ENCODE measurements at places on chromosomes 1 and 21.

DNA sequence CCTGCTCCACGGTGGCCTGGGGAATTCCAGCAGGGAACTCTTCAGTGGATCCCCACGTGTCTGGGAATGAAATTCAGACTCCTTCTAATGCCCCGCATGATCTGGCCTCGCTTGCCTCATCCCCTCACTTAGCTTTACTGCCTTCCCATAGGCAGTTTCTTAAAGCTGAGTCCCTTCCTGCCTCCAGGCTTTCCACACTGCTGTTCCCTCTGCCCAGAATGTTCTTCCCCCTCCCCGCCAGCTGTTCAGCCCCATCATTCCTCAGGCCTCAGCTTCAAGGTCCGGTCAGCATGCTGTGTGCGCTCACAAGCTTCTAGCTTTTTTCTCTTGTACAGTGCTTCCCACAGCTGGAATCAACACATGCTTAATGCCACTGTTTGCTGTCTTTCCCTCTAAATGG is 54.9 kb upstream of the WASF2 start:
- peaks cover 15% of the 10 kb centered on the region for H3K4me1 ChIP-seq
- no peaks in the 10 kb centered on the region for H3K27me3 ChIP-seq
- no peak for DNase-seq
- H3K4me3 ChIP-seq = no peak overlapping the region
- peak overlapping the region; percentile 19 for H3K27ac ChIP-seq

DNA sequence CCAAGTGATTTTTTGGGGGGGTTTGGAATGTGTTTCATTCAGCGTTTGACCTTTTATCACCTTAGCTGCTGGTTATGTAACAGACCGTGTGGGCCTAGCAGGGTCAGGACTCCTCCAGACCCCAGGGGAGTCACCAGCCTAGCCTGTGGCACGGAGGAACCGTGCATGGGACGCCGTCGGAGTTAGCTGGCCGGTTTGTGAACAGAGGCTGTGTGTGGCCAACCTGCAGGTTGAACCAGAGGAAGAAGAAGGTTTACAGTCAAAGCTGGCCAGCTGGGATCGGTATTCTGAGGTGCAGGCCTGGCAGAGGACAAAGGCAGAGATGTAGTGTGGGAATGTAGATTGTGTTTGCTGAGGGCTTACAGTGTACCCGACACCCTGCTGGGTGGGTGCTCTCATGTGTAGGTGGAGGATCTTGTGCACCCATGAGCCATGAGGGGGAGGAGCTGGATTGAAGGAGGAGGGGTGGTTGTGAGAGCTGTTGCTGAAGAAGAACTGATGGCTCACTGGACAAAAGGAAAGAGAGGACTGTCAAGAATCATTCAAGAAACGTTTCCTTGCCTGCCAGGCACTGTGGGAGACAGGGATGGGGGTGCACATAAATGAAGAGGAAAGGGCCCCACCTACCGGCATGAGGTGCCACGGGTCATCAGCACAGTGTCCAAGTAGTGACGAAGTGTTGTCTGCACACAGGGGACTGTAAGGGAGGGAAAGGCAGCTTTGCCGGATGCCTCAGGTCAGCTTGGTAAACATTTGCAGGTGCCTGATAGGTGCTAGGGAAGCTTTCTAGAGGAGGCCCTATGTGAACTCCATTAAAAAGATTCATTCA is 40.0 kb upstream of the PWP2 start:
- no peaks in the 10 kb centered on the region for H3K27me3 ChIP-seq
- DNase-seq = no peak
- H3K4me3 ChIP-seq = no peak overlapping the region
- H3K27ac ChIP-seq = peak overlapping the region; percentile 98
- H3K36me3 ChIP-seq = peaks cover 9% of the 10 kb centered on the region

- H3K4me3 ChIP-seq = no peak overlapping the region
- H3K4me1 ChIP-seq = no peaks in the 10 kb centered on the region
- no peaks in the 10 kb centered on the region for H3K36me3 ChIP-seq
- no peak for DNase-seq
These were observed 17.6 kb upstream of the SFPQ start for GRCh38 chr1:35210321-35211119.

DNA sequence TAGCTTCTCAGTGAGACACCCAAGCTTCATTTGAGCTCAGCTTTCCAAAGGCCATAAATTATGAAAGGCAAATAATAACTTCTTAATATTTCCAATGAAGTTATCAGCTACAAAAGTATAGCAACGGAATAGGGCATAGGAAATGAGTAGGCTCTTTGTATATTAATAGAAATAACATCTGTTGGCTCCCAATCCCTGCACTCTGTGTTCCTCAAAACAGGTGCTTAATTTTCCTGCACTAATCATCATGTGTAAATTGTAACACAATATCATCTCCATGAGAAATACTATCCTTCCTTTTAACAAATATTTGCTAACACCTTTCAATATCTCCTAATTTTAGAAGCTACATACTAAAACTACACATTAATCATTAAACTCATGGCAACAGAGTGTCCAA is 19.2 kb upstream of the IFI44L start:
- DNase-seq = no peak
- H3K27me3 ChIP-seq = peaks cover 8% of the 10 kb centered on the region
- no peak overlapping the region for H3K27ac ChIP-seq
- H3K36me3 ChIP-seq = no peaks in the 10 kb centered on the region

DNA sequence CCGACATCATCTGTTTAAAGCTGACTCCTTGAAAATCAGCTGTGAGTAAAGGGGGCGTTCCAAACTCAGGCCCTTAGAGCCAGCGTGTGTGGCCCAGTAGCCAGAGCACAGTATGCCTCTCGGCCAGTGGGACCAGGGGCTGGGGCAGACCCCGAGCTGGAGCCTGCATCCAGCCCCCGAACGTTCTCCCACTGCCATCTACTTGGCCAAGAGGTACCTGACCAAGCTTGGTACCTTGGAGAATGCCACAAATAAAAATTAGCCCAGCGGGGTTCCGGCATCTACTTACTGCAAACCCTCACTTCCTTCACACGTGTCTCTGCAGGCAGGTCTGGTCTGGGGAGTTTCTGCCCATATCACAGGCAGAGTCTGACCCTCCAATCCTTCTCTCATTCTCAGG is 56.7 kb upstream of the COL6A2 start:
- H3K36me3 ChIP-seq = no peaks in the 10 kb centered on the region
- DNase-seq = no peak
- H3K4me1 ChIP-seq = no peaks in the 10 kb centered on the region
- H3K27me3 ChIP-seq = peaks cover 25% of the 10 kb centered on the region
- H3K4me3 ChIP-seq = no peak overlapping the region
- no peak overlapping the region for H3K27ac ChIP-seq

GRCh38 chr1:199422206-199422605 is 605.3 kb upstream of the NR5A2 start:
- H3K36me3 ChIP-seq = peaks cover 4% of the 10 kb centered on the region
- H3K27me3 ChIP-seq = peaks cover 5% of the 10 kb centered on the region
- no peak for DNase-seq
- H3K4me3 ChIP-seq = no peak overlapping the region

DNA sequence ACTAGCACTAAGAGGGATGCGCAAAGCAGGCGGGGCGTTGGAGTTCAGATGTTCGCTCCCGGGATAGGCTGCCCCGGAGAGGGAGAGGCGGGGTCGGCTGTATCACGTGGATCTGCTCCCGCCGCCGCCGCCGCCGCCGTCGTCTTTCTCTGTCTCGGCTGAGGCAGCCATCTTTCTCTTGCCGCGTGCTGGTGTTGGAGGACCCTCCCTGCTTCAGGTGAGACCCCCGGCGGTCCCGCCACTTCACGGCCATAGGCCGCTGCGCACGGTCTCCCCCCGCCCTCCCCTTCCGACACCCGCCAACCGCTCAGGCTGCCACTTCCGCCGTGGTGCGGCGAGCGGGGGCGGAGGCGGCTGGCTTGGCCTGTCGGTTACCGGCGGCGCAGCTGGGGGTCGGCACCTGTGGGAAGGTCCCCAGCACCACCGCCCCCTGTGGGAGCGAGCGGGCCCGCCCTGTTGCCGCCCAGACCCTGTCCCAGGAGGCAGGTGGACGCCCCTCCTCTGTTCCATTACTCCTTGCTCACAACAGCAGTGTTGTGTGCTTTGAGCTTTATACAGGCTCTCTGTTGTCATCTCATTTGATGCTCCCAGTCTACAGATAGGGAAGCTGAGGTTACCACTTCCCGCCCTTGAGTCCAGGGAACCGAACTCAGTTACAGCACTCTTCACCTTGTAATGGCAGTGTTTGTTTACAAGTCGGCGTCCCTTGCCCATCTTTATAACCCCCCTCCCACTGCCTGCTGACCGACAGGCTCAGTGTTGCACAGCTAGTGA is at the start of gene BTF3L4:
Gene BTF3L4, plus strand, starts transcription at position 133 of the 774 bp plus-strand sequence. CDS start 3,553 bp downstream, outside the sequence.
- H3K27me3 ChIP-seq = no peaks in the 10 kb centered on the region
- peak within 1 kb of the TSS; percentile 98 for H3K4me3 ChIP-seq
- DNase-seq = peak; percentile 88

DNA sequence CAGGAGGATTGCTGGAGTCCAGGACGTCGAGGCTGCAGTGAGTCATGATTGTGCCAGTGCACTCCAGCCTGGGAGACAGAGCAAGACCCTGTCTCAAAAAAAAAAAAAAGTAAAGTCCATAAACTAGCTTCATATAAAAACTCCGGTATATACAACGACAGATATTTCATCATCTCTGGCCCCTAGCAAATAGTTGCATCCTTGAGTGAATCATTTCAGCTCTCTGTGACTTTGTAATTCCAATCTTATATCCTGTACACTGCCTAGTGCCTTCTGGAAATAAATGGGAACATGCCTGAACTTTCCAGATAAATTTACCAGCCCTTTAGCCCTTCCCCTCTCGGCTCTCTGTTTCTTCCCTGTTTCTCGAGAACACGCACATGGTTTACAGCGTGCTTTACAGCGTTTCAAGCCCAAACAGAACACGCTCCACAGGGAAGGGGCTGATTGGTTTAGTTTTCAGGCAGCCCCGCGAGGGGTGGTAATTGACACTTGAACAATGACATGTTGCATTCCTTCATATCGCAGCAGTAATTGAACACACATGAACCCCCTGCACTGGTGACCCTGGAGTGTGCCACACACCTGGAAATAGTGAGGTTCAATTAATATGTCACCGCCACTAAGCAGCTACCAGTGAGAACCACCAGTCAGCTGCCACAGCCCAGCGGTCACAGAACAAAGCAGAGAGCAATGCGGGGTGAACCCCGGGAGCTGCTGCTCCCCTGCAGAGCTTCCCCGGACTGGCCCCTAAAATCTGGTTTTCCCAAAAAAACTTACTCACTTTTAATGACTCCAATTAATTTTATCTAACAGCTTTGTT is 35.7 kb upstream of the SIM2 start:
- H3K27ac ChIP-seq = no peak overlapping the region
- H3K27me3 ChIP-seq = peaks cover 60% of the 10 kb centered on the region
- H3K36me3 ChIP-seq = peaks cover under 1% of the 10 kb centered on the region

DNA sequence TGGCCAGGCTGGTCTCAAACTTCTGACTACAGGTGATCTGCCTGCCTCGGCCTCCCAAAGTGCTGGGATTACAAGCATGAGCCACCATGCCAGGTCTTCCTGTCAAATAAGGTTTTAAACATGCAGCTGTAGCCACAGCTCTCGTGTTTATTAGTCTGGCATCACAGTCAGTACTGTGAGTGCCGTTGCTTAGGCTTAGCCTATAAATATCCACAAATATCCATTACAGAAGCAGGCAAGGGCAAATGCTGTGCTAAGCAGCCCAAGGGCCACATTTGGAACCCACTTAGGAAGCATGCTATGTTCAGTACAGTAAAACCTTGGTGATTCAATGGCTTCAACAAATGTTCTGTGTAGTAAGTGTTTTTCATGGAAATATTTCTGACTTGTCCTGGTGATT is 75.9 kb downstream of the KIF1B start:
- H3K4me3 ChIP-seq = no peak overlapping the region
- no peaks in the 10 kb centered on the region for H3K27me3 ChIP-seq
- H3K4me1 ChIP-seq = no peaks in the 10 kb centered on the region
- peaks cover 8% of the 10 kb centered on the region for H3K36me3 ChIP-seq
- H3K27ac ChIP-seq = no peak overlapping the region

GRCh38 chr1:100400404-100400803 is 48.1 kb downstream of the CDC14A start:
- H3K27ac ChIP-seq = peak overlapping the region; percentile 88
- H3K4me1 ChIP-seq = peaks cover 64% of the 10 kb centered on the region
- H3K36me3 ChIP-seq = peaks cover 5% of the 10 kb centered on the region
- no peaks in the 10 kb centered on the region for H3K27me3 ChIP-seq
- peak; percentile 55 for DNase-seq

GRCh38 chr1:228289996-228290881 is 82.4 kb downstream of the OBSCN start:
- H3K4me1 ChIP-seq = peaks cover 8% of the 10 kb centered on the region
- no peaks in the 10 kb centered on the region for H3K27me3 ChIP-seq
- H3K27ac ChIP-seq = no peak overlapping the region
- H3K4me3 ChIP-seq = no peak overlapping the region
- DNase-seq = no peak

- no peak for DNase-seq
- no peaks in the 10 kb centered on the region for H3K27me3 ChIP-seq
- no peak overlapping the region for H3K4me3 ChIP-seq
- no peak overlapping the region for H3K27ac ChIP-seq
- no peaks in the 10 kb centered on the region for H3K4me1 ChIP-seq
These were observed 93.1 kb downstream of the MRPS6 start for GRCh38 chr21:34166468-34166867.

- no peak for DNase-seq
- H3K4me1 ChIP-seq = peaks cover 5% of the 10 kb centered on the region
- no peak overlapping the region for H3K27ac ChIP-seq
- H3K36me3 ChIP-seq = no peaks in the 10 kb centered on the region
- peaks cover 13% of the 10 kb centered on the region for H3K27me3 ChIP-seq
These were observed 38.4 kb upstream of the PRDM2 start for GRCh38 chr1:13661539-13661938.

DNA sequence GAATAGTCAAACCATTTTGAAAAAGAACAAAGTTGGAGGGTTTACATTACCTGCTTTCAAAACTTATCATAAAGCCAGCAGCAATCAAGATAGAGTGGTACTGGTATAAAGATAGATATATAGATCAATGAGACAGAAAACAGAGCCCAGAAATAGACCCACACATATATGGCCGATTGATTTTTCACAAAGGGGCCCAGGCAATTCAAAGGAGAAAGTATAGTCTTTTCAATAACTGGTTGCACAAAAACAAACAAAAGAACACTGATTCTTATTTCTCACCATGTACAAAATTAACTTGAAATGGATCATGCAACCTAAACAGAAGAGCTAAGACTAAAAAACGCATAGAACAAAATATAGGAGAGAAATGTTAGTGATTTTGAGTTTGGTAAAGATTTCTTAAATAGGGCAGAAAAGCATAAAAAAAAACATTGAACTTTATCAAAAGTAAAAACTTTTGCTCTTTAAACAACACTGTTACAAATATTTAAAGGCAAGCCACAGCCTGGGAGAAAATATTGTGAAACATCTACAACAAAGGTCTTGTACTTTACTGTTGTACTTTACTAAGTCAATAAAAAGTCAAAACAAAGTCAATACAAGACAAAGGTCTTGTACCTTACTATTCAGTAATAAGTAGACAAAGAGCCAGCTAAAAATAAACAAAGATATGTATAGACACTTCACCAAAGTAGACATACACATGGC is 50.2 kb downstream of the ST3GAL3 start:
- H3K27ac ChIP-seq = no peak overlapping the region
- no peaks in the 10 kb centered on the region for H3K36me3 ChIP-seq
- H3K4me1 ChIP-seq = peaks cover 1% of the 10 kb centered on the region
- DNase-seq = no peak
- no peaks in the 10 kb centered on the region for H3K27me3 ChIP-seq
